AG09309 (cell line): ENCODE measurements at places on chromosomes 16 and 17.

GRCh38 chr17:64984851-64985521 is 65.7 kb upstream of the LRRC37A3 start:
- DNase-seq = no peak

DNA sequence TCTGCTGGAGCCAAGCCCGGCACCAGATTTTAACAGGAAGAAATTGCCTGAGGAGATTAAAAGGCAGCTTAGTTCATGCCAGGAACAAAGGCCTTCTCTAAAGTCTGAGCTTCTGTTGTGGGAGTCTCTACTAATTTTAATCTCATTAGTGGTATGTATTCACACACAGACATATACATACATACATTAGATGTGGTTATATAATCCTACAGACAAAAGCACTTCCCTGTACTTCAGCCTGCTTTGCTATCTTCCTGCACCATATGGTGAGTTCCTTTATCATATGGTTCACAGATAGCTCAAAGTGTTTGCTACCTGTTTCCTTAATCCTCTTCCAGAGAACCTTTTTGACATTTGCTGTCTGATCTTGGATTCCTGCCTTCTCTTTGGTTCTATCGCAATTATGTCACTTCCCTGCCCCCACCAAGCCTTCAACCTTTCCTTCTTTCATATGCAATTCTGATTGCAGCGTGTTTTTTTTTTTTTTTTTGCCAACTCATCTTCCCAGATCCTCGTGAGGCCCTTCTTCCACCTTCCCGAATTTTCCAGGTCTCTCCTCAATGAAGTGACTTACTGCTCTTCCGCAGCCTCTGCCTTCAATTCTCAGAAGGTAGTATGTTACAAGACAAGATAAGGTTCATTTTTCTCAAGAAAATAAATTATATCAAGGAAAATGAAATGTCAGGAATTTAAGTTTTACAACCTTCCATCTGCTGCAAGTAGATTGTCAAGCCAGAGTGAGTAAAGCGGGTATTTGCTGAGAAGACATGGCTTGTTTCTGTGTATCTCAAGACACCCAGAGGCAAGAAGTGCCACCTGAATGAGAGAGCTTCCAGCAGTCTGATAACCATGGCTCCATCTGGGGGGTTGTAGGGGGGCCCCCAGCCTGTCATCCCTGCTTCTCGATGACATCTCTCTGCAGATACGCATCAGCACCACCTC is 120.2 kb upstream of the CACNG3 start:
- no peak for DNase-seq

DNA sequence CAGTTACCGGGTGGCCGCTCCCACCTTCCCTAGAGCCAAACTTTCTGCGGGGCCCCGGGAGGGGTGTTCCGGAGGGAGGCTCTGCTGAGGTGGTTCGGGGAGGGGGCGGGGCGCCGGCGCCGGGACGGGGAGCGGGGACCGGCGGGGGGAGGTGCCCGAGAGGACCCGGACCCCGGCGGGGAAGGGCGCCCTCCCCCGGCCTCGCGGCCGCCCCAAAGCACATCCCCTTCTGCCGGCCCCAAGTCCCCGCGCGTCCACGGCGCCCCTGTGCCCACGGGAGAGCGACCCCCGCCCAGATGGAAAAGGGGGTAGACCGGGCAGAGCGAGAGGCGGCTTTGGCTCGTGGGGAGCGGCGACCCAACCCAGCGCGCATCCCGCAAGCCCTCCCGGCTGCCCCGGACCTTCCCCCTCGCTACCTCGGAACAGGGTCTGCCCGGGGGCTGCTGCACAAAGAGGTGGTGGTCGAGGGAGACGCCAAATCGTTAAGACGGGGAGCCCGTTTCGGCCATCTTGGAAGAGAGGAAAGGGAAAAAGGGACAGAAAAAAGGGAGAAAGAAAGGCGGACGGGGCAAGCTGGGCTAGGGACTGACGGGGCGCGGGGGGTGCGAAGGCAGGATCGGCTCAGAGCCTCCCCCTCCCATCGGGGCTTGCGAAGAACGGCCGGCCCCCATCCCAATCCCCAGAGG is 530 bp downstream of the PCGF2 start:
- no peak for DNase-seq

GRCh38 chr17:15434956-15435355 is 32.5 kb downstream of the CDRT4 start:
- DNase-seq = no peak

- DNase-seq = peak; percentile 74
Measured at GRCh38 chr16:77288222-77288621, 89.0 kb downstream of the SYCE1L start.

DNA sequence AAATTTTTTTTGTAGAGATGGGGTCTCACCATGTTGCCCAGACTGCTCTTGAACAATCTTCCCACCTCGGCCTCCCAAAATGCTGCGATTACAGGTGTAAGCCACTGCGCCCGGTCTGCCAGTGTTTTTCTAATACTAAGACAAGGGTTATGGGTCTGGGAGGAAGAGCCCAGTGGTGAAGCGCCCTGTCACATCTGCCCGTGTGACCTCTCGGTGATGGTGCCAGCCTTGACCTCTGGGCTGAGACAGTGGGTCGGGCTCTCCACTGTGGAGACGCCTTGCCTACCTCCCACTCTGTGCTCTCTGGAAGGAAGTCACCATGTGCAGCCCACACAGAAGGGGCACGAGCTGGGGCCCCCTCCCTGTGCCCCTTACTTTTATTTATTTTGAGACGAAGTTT is 5.1 kb upstream of the BAIAP2 start:
- no peak for DNase-seq
